Epithelial cell of proximal tubule (primary cell): ENCODE measurements at places on chromosomes 4 and X. TPM values are rescaled to one million over a fixed set of nuclear protein-coding genes. Genes with fewer than 3 reads are reported as not detected.

Gene TMEM184C
- 21.3 and 21.7 TPM in 2 replicates for total RNA-seq

Gene SSX1
- not detected in 2 replicates for total RNA-seq

Gene GEMIN8
- total RNA-seq, result 23.0 and 25.9 TPM in 2 replicates

Gene ERAS
- not detected in 2 replicates for total RNA-seq

Gene RNF212
- 3.5 and 8.1 TPM in 2 replicates for total RNA-seq

Gene PCYT1B
- total RNA-seq, result 0.12 and 3.5 TPM in 2 replicates

Gene MXRA5
- 0.07 and 0.40 TPM in 2 replicates for total RNA-seq

Gene LRIT3
- under 0.01 TPM in 1 of 2 replicates, not detected in the other for total RNA-seq

Gene STAP1
- not detected in 2 replicates for total RNA-seq

Gene FRMD7
- not detected in 2 replicates for total RNA-seq

Gene KLHL34
- 0.12 and 0.65 TPM in 2 replicates for total RNA-seq
